ENCODE measurements at places on chromosomes 4 and X.

GRCh38 chrX:135382260-135382659 is 39.5 kb upstream of the SMIM10L2A start:
- DNase-seq: no peak

- no peak for DNase-seq
Measured at GRCh38 chr4:64146030-64146429, 263.2 kb downstream of the TECRL start.

DNA sequence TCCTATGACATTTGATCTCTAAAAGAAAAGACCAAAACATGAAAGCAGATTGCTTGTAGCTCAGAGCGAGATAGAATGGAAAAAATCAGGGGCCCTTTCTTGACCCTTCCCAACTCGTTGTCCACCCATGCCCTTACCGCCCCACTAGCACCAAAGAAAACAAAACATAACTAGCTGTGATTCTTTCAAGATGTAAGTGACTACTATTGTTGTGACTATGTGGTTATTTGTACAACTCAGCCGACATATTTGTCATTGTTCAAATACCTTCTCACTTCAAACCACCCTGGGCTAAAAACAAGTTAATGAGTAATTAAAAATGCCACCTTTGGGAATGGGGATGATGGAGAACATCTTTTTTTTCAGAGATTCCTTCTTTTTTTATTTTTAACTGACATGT is 171.2 kb upstream of the GPC4 start:
- no peak for DNase-seq

DNA sequence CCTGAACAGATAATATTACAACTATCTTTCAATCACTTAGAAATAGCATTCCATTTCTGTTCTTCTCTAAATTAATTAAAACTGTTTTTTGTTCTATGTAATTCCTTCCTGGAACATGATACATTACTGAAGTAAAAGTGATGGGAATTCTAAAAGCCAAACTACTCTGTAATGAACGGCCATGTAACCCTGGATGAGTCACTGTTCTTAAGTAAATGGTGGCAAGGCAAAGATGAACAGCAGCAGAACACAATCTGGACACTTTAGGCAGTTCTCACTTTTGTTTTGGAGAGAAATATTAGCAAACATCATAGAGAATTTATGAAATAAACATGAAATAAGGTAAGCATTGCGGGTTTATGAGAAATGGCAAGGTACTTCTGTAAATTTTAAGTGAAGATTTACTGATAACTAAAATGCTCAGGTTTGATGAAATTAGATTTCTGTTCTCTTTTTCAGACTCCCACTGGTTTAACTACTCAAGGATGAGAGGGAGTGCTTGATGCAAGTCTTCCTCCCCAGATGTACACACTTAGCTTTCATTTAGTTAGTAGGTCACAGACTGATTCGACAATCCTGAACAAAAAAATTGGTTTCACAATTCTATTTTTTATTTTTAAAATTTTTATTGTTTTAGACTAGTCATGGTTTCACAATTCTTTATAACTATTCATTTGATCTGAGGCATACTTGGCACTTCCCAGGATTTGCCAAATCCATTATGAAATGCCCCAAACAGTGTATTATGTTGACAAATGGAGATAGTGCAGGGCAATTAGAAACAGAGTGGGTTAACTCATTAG is 964 bp upstream of the GPR82 start:
- DNase-seq: peak; percentile 22

- no peak for DNase-seq
Measured at GRCh38 chrX:110454336-110454735, 95.7 kb downstream of the RTL9 start.

GRCh38 chr4:151166636-151167035 is 67.2 kb downstream of the RPS3A start:
- DNase-seq: no peak

DNA sequence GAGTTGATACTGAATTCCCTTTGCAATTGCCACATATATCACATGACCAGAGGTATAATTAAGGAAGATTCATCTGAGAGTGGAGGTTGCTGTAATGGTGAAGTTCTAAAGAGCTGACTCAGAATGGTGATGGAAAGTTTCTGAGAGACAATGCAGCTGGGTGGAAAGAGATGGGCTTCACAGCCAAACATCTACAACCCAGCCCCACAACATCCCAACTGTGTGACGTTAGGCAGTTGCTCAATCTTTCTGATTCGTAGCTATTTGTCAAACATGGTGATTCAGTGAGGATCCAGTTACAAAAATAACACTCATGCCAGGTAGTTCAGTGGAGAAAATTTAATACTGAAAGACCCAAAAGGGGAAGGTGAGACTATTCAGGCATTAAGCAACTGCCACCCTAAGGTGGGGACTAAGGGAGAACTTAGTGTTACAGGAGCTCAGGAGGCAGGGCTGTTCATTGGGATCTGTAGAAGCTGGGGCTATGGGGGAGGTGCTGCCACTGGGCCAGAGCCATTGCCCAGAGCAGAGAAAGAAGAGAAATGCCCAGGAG is 6.9 kb upstream of the AFF1 start:
- peak; percentile 87 for DNase-seq

- peak; percentile 1 for DNase-seq
Measured at GRCh38 chr4:92120810-92121498, 182.8 kb upstream of the GRID2 start.

- DNase-seq: no peak
Measured at GRCh38 chrX:75115707-75116413, 40.2 kb downstream of the ABCB7 start.

- DNase-seq: no peak
Measured at GRCh38 chr4:56651056-56651350, 30.1 kb downstream of the HOPX start.

- no peak for DNase-seq
Measured at GRCh38 chr4:138919094-138919936, 96.3 kb upstream of the NOCT start.

DNA sequence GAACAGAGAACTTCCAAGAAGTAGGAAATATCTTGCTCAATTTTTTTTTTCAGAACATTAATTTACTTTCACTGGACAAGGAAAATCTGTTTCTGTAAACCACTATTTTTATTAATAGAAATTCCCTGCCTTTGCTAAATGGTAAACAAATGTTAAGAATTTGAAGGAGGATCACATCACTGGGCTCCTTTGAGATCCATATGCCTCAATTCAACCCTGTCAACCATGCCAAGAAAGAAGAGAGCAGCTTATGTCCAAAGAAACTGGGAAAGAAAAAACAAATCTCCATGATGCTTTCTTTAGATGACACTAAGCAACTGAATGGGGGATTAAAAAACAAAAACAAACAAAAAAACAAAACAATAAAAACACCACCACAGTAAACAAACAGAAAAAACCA is 47.7 kb downstream of the LNX1 start:
- no peak for DNase-seq

GRCh38 chr4:175536852-175537453 is 275.1 kb downstream of the GPM6A start:
- DNase-seq: peak; percentile 67

DNA sequence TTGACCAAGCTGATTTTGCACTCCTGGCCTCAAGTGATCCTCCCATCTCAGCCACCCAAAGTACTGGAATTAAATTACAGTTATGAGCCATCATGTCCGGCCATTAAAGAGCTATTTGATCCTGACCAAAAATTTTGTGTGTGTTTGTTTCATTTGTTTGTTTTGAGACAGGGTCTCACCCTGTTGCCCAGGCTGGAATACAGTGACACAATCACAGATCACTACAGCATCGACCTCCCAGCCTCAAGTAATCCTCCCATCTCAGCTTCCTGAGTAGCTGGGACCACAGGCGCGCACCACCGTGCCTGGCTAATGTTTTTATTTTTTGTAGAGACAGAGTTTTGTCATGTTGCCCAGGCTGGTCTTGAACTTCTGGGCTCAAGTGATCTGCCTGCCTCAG is 82.9 kb upstream of the RBPJ start:
- no peak for DNase-seq

DNA sequence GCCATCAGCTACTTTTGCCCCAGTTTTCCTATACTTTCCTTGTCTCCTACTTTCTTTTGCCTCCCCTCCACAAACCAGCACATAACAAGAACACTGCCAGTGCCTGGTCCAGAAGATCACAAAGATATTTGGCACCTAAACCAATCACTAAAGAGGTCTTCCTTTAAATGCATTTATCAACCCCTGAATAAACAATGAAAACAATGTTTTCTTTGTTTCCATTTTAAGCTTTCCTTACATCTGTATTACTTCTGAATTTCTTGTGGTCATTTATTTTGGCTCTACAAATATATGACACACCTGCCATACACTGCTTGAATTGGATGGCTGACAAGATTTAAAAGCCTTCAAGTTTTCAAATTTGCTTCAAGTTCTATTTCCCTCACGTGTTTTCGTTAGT is 43.9 kb downstream of the MBNL3 start:
- no peak for DNase-seq

DNA sequence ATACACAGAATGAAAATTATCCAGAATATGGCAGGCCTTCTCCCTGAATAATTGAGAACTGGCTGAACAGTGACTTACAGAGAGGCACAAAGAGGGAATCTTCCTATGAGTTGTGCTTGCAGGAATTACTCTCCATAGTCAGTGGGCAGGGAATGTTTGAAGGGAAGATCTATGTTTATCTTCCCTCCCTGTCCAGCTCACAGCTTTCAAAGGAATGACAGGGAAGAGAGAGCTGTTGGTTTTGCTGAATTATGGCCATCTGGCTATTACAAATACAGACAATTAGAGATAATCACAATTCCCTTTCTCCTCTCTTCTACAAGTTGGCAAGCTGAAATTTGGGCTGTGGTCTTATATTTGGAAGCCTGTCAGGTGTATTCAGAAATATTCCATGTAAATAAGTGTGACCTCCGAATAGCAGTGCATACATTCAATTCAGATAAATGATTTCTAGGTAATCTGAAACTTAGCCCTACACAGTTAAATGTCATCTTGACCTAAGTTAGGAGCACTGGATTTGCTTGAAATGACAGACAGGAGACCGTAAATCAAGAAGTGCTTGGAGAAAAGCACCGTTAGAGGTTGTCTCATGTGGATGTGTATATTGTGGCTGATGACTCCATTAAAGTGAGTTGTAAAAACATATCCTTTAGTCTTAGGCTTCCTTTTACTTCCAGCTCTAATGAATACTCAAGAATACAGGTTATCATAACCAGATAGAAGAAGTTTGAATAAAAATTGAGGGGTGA is 136.8 kb downstream of the C4orf33 start:
- no peak for DNase-seq

- no peak for DNase-seq
Measured at GRCh38 chrX:108584617-108585211, 145.1 kb downstream of the COL4A5 start.

GRCh38 chrX:701673-702072 is 71.1 kb downstream of the SHOX start:
- no peak for DNase-seq

- DNase-seq: no peak
Measured at GRCh38 chr4:7335344-7336066, 99.2 kb downstream of the PSAPL1 start.

GRCh38 chrX:151687635-151688034 is 7.6 kb upstream of the PRRG3 start:
- no peak for DNase-seq

DNA sequence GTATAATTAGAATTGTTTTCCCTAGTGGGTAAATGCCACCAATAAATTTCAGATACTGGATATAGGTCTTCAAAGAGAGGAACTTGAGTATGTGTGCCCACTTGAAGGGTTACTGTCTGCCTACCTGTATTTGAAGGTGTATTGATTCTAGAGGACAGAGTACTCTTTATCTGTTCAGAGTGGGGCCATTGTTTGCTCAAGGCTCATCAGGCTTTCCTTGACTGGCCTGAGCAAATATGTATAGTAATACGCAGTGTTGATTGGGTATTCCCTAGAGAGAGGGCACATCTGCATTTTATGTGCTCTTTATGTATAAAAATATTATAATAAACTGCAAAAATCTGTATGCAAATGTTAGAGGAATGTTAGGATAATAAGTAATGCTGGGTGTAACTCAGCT is 23.7 kb downstream of the RP2 start:
- no peak for DNase-seq

DNA sequence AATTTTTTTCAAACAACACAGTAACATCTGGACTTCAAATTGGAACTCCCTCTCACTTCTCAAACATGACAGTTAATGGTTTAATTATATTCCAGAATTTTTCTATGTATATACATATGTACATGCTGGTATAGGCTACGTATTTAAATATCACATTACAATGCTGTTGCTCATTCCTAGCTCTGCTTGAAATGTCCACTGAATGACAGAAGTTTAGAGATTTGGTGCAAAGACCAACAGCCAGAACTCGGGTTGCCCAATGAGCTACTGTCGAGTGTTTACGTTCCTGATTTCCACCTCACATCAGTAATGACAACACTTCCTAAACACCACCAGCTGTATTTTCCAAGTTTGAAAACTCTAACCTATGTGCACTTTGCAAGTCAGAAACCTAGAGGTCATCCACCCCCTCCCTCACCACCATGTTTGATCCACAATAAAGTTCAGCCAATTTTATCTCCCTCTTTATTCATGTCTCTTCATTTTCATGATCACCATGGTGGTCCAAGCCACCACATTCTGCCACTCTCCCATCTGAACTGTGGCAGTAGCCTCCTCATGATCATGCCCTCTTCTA is 49.3 kb upstream of the RPL34 start:
- no peak for DNase-seq
